ENCODE measurements at places on chromosomes 11 and 22.

GRCh38 chr11:73945396-73945795 is 5.4 kb upstream of the DNAJB13 start:
- no peak for DNase-seq

GRCh38 chr11:66866511-66866986 is 9.7 kb downstream of the LRFN4 start:
- DNase-seq, result no peak

- no peak for DNase-seq
Measured at GRCh38 chr11:129289350-129290040, 86.2 kb upstream of the BARX2 start.

GRCh38 chr11:112049777-112050176 is 24.0 kb downstream of the PIH1D2 start:
- no peak for DNase-seq

DNA sequence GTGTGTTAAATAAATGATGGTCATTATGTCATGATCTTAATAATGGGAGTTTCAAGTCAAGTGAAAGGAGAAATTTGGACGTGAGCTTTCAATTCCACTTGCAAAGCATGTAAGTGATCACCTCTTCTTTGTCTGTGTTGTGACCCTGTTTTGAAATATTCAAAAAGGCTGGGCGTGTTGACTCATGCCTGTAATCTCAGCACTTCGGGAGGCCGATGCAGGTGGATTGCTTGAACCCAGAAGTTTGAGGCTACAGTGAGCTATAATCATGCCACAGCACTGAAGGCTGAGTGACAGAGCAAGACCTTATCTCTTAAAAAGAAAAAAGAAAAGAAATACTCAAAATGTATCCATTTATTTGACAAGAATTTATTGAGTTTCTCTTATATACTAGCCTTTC is 32.9 kb upstream of the EED start:
- no peak for DNase-seq

DNA sequence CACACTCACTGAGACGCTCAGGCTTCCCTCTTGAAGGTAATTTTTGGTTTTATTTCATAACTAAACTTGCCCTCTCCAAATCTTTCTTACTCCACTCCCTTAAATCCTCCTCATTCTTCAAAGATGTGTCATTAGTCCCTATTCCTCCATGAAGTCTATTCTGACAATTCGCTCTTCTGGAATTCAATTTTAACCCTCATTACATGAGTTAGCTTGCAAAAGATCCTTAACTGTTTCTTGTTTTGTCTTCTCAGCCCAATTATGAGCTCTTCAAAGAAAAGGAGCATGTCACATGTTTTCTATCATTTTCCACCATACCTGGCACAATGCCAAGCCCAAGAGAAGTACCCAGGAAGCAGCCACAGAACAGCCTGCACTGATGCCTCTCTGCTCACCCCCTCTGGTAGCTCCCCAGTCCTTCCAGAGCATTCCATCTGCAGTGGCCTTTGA is 13.0 kb downstream of the GALNT18 start:
- no peak for DNase-seq

GRCh38 chr11:20522536-20522935 is 76.9 kb upstream of the SLC6A5 start:
- no peak for DNase-seq

DNA sequence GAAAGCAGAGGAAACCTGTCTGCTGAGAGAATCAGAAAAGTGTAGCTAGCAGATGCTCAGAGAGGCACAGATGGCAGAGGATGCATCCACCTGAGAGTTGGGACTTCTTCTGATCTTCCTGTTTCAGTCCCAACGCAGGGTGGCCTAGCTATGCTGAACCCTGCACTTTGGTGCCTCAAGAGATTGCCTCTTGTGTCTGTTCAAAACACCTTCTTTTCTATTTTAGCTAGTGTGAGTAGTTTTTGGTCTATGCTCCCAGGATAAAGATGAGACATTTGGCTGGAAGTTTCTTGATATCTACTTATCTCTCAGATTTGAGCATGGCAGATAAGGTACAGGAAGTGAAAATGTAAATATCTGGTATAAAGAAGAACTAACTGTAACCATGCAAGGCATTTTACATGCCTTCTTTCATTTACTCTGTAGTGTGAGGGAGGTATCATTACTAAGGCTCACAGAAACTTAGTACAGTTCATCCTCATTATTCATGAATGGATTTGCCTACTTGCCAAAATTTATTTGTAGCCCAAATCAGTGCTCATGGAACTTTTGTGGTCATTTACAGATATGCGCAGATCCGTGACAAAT is 47.0 kb upstream of the PSMA1 start:
- no peak for DNase-seq

- no peak for DNase-seq
Measured at GRCh38 chr11:97685695-97686094, 1295.9 kb downstream of the JRKL start.

DNA sequence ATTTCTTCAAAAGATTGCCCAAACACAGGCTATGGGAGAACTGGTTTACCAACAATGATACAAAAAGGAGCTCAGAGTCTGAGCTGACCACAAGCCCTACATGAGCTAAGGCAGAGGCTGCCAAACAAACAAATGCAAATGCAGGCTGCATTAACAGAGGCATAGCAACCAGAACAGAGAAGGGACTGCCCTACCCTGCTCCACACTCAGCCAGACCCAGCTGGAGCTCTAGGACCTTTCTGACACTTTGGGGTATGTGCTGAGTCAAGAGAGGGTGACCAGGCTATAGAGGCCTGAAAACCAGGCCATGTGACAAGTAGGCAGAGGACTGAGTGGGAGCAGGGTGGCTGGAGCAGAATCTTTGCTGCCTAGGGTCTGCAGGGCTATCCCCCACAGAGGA is 17.8 kb upstream of the P2RY2 start:
- DNase-seq, result no peak

DNA sequence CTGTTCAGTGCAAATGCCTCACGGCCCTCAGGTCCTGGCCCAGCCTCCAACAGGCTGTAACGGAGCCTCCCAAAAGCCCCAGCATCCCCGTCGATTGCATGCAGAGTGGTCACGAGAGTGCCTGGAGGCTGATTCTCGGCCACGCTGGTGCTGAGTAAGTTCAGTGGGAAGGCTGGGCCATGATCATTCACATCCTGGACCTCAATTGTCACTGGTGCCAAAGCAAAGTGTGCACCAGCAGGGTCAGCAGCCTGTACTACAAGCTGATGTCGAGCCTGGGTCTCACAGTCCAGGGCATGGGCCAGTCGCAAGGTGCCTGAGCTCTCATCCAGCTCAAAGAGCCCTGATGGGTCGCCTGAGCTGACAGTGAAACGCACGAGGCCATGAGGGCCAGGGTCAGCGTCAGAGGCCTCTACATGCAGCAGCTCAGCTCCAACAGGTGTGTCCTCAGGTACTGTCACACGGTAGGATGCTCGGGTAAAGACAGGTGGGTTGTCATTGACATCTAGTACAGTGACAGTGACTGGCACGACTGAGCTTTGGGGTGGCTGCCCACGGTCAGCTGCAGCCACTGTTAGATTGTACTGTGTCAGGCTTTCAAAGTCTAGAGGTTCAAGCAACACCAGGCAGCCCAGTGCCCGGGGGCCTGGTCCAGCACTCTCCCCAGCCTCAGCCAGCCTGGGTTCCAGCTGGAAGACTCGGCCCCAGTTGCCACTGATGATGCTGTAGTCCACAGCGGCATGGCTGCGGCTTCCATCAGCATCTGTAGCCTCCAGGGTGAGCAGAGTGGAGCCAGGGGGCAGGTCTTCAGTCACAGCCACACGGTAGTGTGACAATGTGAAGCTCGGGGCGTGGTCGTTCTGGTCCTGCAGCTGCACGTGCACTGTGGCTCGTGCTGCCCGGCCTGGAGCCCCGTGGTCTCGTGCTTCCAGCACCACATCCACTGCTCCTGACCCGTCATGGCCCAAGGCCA is 4.5 kb upstream of the TPP1 start:
- no peak for DNase-seq

DNA sequence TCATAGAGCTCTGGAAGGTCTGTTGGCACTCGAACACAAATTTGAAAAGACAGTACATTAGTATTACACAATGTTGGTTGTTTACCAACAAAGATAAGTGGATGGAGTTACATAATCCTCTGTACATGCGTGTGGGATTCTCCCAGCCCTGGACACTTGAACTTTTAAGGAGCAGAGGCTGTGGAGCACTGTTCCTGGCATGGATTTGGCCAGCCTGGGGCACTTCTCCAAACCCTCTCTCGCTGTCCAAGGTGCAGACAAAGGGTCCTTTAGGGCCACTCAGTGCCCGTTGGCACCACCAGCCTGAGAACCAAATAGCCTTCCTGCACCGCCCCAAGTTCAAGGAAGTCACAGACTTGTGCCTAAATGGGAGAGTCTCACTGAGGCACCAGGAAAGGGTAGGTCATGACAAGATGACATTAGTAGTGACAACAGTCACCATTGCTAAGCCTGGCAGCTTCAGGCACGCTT is 1.6 kb upstream of the ANO1 start:
- no peak for DNase-seq

DNA sequence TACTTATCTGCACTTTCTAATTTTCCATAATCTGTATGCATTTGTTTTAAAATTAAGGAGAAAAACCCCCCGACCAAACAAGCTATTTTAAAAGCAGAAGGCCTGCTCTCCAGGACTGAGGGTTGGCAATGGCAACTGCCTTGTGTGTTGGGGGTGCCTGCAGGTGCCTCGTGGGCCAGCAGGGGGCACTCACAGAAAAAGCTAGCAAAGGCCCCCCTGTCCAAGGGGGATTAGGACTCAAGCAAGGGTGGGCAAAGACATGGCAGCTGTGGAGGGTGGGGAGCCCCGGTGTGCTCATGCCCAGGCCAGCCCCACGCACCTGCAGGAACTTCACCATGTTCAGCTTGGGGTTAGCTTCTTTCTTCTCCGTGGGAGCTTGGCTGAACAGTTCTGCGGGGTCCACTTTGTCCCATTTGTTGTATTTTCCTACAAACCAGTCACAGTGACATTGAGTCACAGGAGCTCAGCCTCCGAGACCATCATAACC is 10.3 kb downstream of the TOP3B start:
- peak; percentile 32 for DNase-seq

- no peak for DNase-seq
Measured at GRCh38 chr11:12185914-12186313, 75.5 kb downstream of the MICAL2 start.

DNA sequence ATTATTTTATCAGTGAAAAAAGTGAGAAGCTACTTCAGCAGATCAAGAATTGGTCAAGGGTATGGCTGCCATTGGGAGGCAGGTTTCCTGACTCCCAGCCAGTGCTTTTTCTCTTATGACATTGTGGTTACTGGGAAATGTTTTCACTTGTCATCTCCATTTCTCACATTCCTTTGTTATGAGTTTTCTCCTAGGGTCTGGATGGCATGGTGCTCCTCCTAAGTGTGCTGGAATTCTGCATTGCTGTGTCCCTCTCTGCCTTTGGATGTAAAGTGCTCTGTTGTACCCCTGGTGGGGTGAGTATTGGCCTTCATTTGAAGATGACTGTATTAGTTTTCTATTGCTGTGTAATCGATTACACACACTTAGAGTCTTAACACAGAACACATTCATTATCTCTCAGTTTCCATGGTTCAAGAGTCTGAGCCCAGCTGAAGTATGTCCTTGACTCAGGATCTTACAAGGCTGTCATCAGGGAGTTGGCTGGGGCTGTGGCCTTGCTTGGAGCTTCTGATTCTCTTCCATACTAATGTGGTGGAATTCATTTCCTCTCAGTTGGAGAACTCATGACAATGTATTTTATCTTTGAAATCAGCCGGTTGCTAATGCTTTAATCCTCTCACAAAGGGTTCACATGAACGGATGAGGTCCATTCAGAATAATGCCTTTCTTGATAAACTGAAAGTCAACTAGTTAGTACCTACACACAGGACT is 21.0 kb upstream of the MS4A6E start:
- no peak for DNase-seq

GRCh38 chr11:65352783-65353182 is 1.8 kb upstream of the TIGD3 start:
- DNase-seq, result no peak

DNA sequence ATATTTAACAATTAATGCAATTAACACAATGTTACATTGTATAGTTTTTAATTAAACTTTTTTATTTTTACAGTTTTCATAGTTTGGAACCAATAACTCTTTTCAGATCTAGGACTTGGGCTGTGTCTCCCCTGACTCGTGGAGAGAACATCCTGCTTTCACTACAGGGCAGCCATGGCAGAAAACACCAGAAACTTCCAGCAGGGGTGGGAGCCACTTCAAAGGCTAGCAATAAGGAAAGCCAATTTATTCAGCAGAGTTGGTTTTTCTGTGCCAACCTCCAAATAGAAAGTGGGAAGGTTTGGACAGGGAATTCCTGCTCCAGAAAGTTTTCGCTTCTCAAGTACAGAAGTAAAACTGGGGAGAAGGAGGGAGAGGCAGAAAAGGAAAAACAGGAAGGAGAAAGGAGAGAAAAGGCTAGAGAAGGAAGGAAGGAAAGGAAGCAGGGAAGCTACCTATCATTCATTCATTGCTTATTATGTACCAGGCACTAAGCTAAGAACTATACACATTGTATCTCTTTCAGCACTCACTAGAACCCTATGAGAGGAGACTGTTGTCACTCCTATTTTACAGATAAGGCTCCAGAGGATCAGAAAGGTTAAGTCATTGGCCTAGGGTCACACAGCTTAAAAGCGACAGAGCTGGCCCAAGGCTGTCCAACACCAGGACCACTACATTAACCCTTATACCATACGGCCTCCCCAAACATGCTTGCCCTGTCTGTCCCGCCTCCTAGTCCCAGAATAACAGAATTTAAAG is 54.8 kb upstream of the CREB3L1 start:
- no peak for DNase-seq

- DNase-seq, result no peak
Measured at GRCh38 chr11:118834427-118835028, 43.6 kb upstream of the DDX6 start.

DNA sequence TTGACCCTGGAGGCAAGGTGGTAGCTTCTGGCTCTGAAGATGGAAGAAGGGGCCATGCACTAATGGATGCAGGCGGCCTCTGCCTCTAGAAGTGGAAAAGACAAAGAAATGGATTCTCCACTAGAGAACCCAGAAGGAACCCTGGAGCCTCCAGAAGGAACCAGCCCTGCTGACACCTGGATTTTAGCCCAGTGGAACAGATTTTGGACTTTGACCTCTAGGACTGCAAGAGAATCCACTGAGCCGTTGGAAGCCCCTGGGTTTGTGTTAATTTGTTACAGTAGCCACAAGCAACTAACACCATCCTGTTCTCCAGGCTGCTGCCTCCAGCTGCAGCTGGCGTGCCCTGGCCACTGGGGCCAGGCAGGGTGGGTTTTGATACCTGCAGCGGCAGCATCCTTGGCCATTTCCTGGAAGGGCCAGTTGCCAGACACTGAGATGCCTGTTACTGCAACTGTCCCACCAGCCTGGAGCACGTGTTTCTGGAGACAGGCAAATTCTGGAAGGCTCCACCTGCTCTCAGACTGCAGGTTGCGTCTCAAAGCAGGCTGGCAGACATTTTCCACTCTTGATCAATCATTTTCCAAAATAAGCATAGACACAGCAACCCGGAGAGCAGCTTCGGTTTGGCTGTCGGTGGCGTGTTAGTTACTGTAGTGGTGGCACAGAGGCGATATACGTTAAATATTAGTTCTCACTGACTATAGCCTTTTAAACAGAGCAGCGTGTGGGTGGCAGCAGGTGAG is 76.8 kb upstream of the PARVG start:
- peak; percentile 37 for DNase-seq

GRCh38 chr11:121035780-121036179 is 11.9 kb downstream of the TBCEL start:
- DNase-seq, result no peak

Data from mucosa of gallbladder (tissue), 1 donor.